ENCODE measurements at places on chromosomes 12 and 14. TPM values are rescaled to one million over a fixed set of nuclear protein-coding genes. Genes with fewer than 3 reads are reported as not detected.
A peak's percentile ranks its signal among the peaks of the same experiment; 100 is the strongest.

DNA sequence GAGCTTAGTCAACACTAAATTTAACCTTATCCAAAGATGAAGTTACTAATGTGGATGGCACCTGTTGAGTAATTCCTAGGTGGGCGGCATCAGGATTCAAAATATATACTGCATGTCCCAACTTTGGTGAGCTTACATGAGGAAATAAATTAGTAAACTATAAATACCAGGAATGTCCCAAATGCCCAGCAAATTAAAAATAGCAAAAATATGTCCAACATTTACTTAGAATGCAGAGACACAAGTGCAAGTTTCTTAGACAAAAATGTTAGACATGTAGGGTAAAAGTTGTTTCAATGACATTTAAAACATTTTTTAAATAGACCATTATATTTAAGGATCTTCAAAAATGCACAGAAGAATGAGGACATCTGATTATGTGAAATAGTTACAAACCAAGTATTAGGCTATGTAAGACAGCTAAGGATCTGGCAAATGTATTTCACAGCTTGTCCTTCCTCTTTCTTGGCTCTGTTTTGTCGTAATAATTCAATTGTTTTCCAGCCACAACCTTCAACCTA is 115.9 kb downstream of the NAV3 start:
- no peak for DNase-seq

DNA sequence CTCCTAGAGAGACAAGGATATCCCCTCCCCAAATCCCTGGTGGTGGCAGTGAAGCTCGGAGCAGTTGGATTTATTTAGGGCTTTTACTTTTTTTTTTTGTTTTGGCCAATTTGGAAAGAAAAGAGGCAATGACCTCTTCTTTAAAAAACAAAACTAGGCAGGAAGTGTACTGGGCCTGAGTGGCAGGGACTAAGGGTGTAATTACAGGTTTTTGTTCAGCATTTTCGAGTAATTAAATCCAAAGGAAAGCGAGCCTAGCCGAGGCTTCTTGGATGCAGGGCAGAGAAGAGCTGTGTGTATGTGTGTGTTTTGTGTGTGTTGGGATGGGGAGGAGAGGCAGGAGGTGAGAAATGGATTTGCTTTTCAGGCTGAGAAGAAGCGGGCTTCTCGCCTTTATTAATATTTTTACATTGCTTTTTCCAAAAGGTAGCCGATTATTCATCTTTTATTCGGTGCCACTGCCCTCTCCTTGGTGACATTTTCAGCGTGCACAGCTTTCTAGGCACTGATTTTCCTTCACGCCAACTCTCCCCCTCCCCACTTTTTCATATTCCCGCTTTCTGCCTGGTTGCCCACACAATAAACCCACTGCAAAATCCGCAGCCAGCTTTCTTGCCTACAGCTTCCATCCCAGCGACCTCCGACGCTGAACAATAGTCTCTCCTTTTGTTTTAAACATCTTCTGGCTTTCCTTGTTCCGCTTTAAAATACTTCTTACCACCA is 8.9 kb upstream of the IRF2BPL start:
- DNase-seq = no peak

The ASIC1 gene
- total RNA-seq = 9.5 TPM

DNA sequence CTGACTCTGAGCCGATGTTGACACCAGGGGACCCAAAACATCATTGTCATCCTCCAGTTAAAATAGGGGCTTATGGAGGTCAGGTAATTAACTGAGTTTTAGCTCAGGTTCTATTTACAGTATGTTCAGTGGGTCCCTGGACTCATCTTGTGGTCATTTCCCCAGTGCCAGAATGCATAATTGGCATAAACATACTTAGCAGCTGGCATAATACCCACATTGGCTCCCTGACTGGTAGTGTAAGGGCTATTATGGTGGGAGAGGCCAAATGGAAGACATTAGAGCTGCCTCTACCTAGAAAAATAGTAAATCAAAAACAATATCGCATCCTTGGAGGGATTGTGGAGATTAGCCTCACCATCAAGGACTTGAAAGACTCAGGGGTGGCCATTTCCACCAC is 350.9 kb downstream of the C12orf75 start:
- DNase-seq = no peak

DNA sequence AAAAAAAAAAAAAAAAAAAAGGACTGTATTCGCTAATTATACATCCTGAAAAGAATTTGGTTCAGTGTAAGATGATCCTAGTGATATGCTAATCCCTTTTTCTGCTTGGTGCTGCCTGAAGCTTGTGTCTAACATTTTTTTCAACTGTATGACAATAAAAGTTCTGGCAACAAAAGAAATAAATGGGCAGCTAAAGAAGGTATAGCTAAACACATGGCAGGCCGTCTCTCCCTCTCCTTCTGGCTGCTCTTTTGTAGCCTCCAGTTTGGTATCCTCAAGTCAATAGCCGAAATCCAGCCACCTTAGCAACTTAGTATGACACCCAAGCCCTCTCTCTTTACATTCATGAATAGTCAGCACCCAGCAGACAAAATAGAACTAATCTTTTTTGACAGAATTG is 198.3 kb upstream of the OTX2 start:
- no peak for DNase-seq

The TRPV4 gene
- 0.50 TPM for total RNA-seq

The MYH7 gene
- not detected for total RNA-seq

DNA sequence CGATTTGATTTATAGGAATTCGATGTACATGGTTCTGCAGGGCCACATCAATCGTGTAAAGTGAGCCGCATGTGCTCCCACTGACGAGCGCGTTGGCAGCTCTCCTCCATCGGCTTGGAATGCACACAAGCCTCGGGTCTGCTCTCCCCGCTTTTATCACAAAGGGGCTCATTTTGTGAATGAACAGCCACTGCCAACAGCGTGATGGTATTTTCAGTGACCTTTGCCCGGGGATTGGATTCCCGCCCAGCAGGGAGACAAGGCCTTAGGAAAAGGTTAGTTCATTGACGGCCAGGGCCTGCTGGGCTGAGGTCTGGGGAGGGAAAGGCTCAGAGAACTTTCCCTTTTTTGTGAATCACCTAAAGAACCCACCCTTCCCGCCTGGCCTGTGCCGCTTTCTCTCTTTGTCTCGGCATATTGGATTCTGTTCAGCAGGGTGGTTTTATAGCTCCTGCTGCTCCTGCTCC is 232.1 kb downstream of the MSRB3 start:
- no peak for DNase-seq

DNA sequence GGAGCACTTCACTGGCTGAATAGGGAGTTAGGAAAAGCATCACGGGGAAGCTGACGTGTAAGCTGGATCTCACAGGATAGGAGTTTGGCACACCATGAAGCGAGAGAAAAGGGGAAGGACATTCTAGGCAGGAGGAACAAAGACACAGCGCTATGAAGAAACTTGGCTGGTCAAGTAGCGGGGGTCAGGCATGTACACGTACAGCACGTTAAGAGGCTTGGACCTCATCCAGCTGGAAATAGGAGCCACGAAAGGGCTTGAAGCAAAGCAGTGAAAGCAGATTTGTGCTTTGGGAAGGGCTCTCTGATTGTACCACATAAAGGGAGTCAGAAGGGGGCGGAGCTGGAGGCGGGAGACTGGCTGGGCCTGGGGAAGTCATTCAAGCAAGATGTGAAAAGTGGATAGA is 19.6 kb upstream of the GALNT8 start:
- DNase-seq = no peak

DNA sequence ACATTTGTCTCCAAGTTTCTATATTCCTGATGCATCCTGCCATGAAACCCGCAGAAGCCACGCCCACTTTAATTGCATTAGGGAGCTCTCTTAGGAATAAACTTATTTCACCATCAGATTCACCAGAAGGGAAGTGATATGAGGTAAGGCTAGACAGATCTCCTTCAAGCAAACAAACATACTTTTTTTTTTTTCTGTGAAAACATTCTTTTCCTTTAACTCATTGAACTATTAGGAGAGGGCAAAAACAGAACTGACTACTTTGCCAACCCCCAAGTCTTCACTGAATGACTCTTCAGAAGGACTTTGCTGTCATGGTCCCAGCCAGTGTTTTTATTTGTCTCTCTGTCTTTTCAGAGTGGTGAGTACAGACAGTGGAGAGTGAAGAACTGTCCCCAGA is 48.4 kb downstream of the GTF2A1 start:
- peak; percentile 11 for DNase-seq

The TGM1 gene
- total RNA-seq = 0.76 TPM

The PMEL gene
- 1.1 TPM for total RNA-seq

The COX8C gene
- not detected for total RNA-seq

- no peak for DNase-seq
Observed at GRCh38 chr14:105912641-105913180, 386.3 kb downstream of the TMEM121 start.

The DACT1 gene
- total RNA-seq = 0.30 TPM

- DNase-seq = no peak
Observed at GRCh38 chr14:75911883-75912282, 69.9 kb downstream of the TGFB3 start.

The SALL2 gene
- 0.03 TPM for total RNA-seq

The CMAS gene
- 38.5 TPM for total RNA-seq

The PIWIL1 gene
- total RNA-seq = not detected

DNA sequence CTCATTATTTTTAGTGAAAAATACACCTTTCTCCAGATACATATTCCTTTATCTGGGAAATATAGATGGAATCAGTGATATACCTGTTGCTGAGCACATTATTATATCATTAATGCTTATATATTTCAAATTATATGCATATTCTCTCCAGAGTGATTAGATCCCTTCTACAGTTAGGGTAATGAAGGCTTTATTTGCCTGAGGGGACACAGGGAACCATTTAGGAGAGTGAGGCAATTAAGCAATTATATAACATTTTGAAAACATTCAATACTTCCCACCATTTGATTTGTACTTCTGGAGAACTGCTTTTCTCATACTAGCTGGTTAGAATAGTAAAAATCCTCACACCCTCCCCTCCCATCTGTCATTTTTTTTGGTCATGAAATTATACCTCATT is 212.8 kb upstream of the NOVA1 start:
- DNase-seq = no peak

The HNF1A gene
- total RNA-seq = not detected

- peak; percentile 8 for DNase-seq
Observed at GRCh38 chr12:34625116-34625515, 602.8 kb downstream of the ALG10 start.

The ANKS1B gene
- total RNA-seq = not detected

GRCh38 chr14:51704545-51704944 is 52.8 kb downstream of the FRMD6 start:
- no peak for DNase-seq

GRCh38 chr12:25372969-25373817 is 122.5 kb upstream of the KRAS start:
- no peak for DNase-seq

DNA sequence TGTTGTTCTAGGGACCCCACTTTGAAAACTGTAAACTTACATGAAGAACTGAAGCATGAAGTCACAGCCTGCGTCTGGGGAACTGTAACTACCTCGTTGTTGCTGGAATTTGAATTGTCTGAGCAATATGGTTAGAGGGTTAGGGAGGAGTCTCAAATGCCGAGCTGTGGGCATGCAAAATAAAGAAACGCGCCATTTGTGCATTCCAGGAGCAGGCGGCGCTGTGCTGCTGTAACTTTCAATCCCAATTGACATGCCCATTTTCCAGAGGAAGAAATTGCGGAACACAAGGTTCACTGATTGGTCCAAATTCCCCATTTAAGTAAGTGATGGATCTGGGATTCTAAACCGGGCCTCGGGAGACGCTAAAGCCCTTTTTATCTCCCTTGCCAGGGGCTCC is 61.3 kb downstream of the ZNF664 start:
- peak; percentile 30 for DNase-seq

- DNase-seq = no peak
Observed at GRCh38 chr12:5456030-5456429, 24.1 kb downstream of the NTF3 start.

- DNase-seq = no peak
Observed at GRCh38 chr12:52147964-52148463, 43.8 kb downstream of the KRT80 start.

DNA sequence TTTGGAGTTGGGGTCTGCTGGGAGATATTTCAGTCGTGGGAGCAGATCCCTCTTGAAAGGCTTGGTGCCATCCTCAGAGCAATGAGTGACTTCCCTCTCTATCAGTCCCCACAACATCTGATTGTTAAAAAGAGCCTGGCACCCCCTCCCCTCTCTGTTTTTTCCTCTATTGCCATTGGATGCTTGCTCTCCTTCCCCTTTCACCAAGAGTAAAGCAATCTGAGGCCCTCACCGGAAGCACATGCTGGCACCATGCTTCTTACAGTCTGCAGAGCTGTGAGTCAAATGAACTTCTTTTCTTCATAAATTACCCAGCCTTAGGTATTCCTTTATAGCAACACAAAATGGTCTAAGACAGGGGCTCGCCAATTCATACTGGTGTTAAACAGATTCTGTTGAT is 99.1 kb upstream of the CCND2 start:
- no peak for DNase-seq

The NGB gene
- not detected for total RNA-seq

GRCh38 chr12:111942557-111942956 is 70.4 kb downstream of the TMEM116 start:
- DNase-seq = peak; percentile 82

DNA sequence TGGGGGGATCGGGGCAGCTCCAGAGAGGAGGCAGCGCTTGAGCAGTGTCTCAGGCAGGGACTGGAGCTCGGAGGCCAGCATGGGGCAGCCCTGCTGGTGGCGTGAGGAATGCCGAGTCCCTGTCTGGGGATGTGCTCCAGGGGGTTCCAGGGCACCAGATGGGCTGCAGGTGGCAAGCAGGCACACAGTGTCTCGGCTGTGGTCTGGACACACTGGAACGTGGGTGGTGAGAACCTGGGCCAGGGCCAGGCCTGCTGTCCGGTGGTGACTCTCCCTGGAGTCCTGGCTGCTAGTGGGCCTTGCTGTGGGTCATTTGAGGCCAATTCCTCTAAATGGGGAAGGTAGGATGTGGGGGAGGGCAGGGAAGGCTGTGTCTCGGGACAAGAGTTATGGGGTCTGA is 199.4 kb upstream of the RTL1 start:
- DNase-seq = no peak

The SPIC gene
- not detected for total RNA-seq

The KRT78 gene
- total RNA-seq = 0.13 TPM

The GPR65 gene
- total RNA-seq = not detected

The STAB2 gene
- total RNA-seq = not detected

- DNase-seq = no peak
Observed at GRCh38 chr14:32508281-32508680, 179.2 kb downstream of the AKAP6 start.

- peak; percentile 88 for DNase-seq
Observed at GRCh38 chr14:50061664-50062437, 54.5 kb downstream of the VCPKMT start.

The EFS gene
- not detected for total RNA-seq

The TPCN1 gene
- 12.1 TPM for total RNA-seq
